ENCODE measurements at places on chromosomes 6 and 20. TPM values are rescaled to one million over a fixed set of nuclear protein-coding genes. Genes with fewer than 3 reads are reported as not detected.

Gene AIF1
- total RNA-seq = 54.1 TPM

Gene EBF4
- total RNA-seq = 22.0 TPM

Gene CRISP3
- total RNA-seq = 9.2 TPM

Gene EFCAB8
- 0.32 TPM for total RNA-seq

DNA sequence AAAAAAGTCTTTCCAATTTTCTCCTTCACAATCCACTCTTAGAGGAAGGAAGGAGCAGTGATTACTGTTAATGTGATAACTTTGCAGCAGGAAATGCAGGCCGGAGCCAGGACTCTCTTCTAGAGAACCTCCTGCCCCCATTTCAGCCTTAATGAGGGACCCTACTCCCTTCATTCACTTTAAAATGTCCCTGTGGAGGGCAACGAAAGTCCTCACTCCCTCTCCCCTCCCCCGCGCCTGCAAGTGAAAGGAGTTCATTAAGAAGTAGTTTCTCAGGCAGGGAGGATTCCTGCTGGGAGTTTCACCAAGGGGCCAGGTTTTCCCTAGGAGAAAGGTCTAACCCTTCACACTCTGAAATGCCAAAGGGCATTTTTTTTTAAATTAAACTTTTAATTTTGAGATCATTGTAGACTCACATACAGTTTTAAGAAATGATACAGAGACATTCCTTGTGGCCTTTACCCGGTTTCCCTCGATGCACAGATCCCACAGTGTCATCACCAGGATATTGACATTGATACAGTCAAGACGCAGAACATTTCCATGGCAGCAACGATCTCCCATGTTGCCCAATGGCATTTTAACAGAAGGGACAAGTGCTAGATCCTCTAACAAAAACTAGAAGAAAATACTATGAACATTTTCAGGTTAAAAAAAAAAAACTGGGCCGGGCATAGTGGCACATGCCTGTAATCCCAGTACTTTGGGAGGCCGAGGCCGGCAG, 6.8 kb upstream of the COMMD7 start:
- DNase-seq = no peak

- DNase-seq = no peak
These were observed 10.2 kb upstream of the TGM3 start for GRCh38 chr20:2285613-2286012.

DNA sequence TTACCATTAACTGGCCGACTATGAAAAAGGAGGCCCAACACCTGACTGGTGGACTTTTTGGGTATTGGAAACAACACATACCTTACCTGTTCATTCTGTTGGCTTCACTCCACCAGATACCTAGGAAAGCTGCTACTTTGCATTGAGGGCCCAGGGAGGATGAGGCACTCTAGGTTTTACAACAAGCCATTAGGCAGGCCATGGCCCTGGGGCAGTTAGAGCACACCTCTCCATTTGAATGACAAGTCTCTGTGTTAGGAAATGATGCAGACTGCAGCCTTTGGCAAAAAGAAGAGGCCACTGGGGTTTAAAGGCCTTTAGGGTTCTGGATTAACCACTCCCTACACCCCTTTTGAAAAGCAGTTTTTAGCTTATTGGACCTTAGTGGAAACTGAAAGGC, 144.3 kb downstream of the OR2B2 start:
- DNase-seq = no peak

- DNase-seq = no peak
These were observed 115.6 kb upstream of the HCRTR2 start for GRCh38 chr6:55058682-55059081.

DNA sequence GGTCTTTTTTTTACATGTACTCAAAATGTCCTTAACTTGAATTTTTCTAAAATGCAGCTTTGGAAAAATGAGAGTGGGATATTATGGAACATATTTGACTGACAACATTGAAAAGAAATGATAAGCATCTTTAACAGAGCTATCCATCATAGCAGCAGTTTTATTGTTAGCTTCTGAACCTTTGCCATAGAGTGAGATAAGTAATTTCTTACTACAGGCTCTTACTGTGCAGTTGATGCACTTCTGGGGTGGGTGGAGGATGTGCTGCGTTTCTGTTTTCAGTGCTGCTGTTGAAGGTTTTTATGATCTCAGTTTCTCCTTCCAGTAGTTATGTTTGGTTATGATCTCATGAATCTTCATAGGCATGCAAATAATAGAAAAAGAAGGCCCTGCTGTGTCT, 267.0 kb downstream of the TMEM242 start:
- DNase-seq = no peak

All from breast epithelium (tissue), 4 donors.